ENCODE measurements at places on chromosomes 7 and 10. TPM values are rescaled to one million over a fixed set of nuclear protein-coding genes. Genes with fewer than 3 reads are reported as not detected.

KEL gene
- total RNA-seq = 0.59 TPM

FAM25A gene
- not detected for total RNA-seq

CYCS gene
- 351 TPM for total RNA-seq

SP8 gene
- 0.06 TPM for total RNA-seq

INA gene
- total RNA-seq = not detected

PRRT4 gene
- 0.38 TPM for total RNA-seq

CFAP46 gene
- total RNA-seq = 2.1 TPM

SKIDA1 gene
- total RNA-seq = 1.3 TPM

GIMAP7 gene
- not detected for total RNA-seq

PCDH15 gene
- total RNA-seq = 0.32 TPM

ADAM12 gene
- 1.1 TPM for total RNA-seq
